ENCODE measurements at places on chromosomes 2 and 18.
A peak's percentile ranks its signal among the peaks of the same experiment; 100 is the strongest.

GRCh38 chr18:44514106-44514505, 166.6 kb upstream of the SETBP1 start:
- peak; percentile 5 for DNase-seq

GRCh38 chr2:60708630-60709320, 47.3 kb upstream of the PAPOLG start:
- DNase-seq, result no peak

- no peak for DNase-seq
Measured at GRCh38 chr2:179130560-179130959, 80.6 kb upstream of the CCDC141 start.

- DNase-seq, result no peak
Measured at GRCh38 chr2:37324536-37324785, 172 bp downstream of the PRKD3 start.

- no peak for DNase-seq
Measured at GRCh38 chr2:13826314-13826853, 806.1 kb upstream of the LRATD1 start.

GRCh38 chr18:24271381-24272228, 126.0 kb downstream of the OSBPL1A start:
- DNase-seq, result peak; percentile 76

DNA sequence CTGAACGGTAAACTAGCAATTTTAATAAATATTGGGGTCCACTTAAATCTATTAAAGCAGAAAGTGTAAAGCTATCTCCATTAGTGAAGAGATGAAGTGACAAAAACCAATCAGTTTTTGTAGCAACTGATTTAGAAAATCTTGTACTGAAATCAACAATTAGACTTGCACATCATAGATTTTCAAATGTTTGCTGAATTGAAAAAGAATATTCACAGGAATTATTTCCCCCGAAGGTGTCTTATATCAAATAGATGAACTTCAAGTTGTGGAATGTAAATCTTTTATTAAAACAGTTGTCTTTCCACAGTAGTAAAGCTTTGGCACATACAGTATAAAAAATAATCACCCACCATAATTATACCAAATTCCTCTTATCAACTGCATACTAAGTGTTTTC, 48.7 kb downstream of the ATIC start:
- DNase-seq, result no peak

GRCh38 chr2:67384123-67384822, 12.9 kb upstream of the ETAA1 start:
- DNase-seq, result no peak

DNA sequence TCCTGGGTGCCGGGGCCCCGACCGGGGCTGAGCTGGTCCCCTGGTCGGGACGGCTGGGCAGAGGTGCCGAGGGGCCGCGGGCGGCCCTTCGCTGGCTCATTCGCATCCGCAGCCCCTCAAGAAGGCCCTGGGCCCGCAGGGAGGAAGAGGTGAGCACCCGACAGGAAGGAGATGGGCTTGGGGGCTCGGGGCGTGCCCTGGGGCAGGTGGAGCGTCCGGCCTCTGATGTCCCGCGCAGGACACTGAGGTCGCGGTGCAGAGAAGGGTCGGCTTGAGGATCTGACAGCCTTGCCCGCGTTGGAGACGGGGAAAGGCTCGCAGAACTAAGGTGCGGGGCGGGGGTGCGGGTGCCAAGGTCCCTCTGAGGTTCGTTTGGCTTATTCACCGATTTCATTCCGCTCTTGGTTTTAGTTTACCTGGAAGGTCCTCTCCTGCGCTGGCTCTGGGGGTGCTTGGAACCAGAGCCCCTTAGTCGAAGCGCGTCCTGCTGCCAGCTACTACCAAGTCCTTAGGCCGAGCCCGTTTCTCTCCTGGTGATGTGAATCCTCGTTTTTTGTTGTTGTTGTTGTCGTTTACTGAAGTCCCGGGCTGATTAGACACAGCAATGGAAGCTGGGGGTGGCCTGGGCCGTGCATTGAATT, 18.9 kb upstream of the CD8A start:
- DNase-seq, result no peak

DNA sequence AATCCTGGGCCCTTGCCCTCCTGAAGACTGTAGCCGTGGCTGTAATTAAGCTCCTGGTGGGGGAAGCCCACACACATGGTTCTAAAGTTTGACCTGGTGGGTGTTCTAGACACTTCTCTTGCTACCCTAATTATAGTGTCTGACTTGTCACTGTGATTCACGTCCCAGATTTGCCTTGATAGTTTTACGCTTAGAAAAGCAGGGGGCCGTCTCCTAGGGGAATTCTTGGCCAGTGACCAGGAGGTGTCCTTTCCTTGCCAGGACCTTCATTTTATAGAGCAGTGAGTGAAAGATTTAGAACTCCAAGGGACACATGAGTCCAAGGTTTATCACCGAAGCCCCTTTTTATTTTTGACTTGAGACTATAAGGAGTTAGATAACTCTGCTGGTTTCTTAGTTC, 9.0 kb downstream of the TMEM214 start:
- peak; percentile 43 for DNase-seq

- no peak for DNase-seq
Measured at GRCh38 chr2:54183281-54183680, 67.9 kb downstream of the ACYP2 start.

DNA sequence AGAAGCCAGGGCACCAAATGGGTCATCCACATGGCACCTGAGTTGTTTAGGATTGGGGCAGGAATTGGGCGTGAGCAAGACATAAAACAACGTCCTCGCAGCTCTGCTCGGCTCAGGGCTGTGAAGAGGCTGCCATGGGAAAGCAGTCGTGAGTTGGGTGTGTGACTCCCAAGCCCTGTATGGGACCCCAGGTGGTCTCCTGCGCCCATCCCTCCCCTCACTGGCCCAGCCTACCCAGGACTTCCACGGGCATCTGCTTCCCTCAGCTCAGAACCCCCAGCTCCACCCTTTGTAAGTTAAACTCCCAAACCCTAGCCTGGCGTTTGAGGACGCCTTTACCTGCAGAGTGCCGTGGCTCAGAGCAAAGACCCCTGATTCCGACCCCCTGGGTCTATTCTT, 23.2 kb upstream of the HPCAL1 start:
- no peak for DNase-seq

DNA sequence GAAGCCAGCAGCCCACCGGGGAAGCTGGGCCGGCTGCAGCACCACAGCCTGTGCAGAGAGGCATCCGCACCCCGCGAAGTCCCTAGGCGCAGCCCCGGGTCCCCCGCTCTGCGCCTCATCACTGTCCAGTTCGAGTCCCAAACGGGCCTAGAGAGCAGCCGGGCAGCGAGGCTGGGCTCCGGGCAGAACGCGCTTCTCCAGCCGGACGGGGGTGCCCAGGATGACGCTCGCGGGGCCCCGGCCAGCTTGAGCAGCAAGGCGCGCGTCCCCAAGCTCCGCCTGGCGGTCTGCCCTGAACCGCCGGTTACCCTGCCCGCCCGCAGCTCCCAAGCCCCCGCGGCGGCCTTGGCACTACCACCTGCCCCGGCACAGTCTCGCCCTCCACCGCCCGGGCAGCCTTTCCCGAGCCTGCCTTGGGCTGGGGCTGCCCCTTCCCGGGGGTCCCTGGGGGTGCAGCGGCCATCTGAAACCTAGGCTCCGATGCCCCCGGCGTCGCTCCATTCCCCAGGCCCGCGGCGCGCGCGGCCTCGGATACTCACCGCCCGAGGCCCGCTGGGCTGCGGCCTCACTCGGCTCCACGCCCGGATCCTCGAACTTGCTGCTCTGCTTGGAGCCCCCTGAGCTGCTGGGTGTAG, 591 bp downstream of the SLC16A14 start:
- DNase-seq, result peak; percentile 16
